Type B pancreatic cell (in vitro differentiated cells): ENCODE measurements at places on chromosomes 6 and 20.

- H3K27ac ChIP-seq: no peak overlapping the region
- no peaks in the 10 kb centered on the region for H3K36me3 ChIP-seq
- no peaks in the 10 kb centered on the region for H3K4me1 ChIP-seq
- DNase-seq: no peak
Measured at GRCh38 chr20:51196991-51197651, 174.2 kb upstream of the KCNG1 start.

DNA sequence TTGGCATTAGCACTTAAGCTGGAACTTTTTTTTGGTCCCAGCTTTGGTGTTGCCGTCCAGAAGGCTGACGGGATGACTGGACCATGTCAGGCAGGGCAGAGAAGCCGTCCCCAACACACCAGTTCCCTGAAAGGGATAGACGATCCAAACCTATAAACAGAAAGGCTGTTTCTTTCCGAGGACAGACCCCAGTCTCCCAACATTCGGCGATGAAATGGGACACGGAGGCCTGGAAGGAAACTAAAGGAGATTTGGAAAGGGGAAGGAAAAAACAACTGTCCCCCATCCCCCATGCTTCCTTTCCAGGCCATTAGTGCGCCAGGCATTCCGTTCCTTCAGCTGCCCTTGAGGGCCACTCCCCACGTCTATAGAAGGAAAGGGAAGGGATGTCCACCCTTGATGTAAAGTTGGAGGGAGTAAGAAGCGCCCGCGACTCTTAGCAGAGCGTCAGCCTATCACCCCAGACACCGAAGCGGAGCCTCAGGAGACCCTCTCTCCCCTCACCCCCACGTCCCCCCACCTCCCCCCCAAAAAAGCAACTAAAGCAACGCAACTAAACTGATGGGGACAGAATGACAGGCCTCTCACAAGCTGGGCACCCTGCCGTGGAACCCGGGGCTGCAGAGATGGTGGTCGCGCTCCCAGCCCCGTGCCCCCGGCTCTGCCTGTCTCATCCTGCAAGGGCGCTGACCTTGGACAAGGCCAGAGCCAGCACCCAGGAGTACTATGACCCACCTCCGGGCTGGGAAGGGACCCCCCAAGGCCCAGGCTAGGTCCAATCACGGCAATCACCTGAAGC, 638 bp downstream of the BLCAP start:
- H3K4me1 ChIP-seq: peaks cover 46% of the 10 kb centered on the region
- H3K27me3 ChIP-seq: no peaks in the 10 kb centered on the region
- H3K27ac ChIP-seq: peak overlapping the region; percentile 100
- no peak for DNase-seq
- peaks cover 23% of the 10 kb centered on the region for H3K36me3 ChIP-seq
- H3K4me3 ChIP-seq: peak overlapping the region; percentile 96

DNA sequence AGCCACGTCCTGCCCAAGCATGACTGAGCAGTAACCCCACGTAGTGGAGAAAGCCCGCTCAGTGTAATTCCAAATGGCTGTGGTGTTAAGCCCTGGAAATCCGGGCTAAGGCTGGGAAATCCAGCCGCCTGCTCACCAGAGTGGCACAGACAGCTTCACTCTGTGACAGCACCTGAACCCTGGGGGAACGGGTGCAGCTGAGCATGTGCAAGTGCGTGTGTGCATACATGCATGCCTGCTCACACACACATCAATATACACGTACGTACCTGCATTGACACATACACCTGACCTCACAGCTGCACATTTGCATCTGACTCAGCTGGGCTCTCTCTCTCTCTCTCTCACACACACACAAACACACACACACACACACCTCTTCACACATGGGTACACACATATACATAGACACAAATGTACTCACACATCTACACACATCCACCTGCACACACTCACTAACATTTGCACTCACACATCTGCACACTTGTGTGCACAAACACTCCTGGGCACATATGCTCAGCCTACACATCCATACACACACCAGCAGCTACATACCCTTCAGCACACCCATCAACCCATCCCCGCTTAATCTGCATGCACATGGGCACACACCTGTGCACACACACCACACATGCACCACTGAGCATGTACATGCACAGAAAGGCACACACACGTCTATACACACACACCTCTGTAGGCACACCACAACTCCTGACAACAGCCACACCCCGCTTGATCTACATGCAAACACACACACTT, 114.1 kb downstream of the GRM4 start:
- no peak overlapping the region for H3K4me3 ChIP-seq
- H3K27me3 ChIP-seq: peaks cover 10% of the 10 kb centered on the region
- peaks cover 6% of the 10 kb centered on the region for H3K4me1 ChIP-seq
- no peak for DNase-seq
- H3K27ac ChIP-seq: no peak overlapping the region

DNA sequence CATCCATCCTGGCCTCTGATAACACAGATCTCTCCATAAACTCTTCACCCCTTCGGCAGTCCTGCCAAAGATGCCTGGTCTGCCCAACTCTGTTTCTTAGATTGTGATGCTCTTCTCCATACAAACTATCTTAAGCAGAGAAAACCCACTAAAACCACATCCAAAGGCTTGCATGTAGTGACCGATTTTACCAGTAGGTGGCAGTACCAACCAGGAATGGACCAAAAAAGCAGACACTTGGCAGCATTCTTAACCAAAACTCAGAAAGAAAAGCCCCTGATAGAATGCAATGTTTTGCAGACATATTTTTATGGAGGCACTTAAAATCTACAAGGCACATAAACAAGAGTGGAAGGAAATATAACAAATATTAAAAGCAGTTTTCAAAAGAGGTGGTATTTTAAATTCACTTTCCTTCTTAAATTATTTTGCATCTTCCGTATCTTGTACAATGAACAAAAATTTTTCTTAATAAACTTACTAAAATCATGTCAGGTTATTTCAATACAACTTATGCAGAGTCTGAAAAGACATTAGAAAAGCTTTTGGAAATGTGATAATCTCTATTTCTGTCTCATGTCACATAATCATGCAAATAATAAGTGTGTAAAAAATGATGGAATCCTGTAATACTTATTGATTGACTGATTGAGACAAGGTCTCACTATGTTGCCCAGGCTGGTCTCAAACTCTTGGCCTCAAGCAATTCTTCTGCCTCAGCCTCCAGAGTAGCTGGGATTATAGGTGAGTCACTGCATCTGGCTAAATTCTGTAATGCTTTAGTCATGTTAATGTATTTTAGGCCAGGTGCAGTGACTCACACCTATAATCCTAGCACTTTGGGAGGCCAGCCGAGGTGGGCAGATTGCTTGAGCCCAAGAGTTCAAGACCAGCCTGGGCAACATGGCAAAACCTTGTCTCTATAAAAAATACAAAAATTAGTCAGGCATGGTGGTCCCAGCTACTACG, 29.4 kb downstream of the LRP11 start:
- peaks cover 9% of the 10 kb centered on the region for H3K4me1 ChIP-seq
- H3K4me3 ChIP-seq: no peak overlapping the region

- no peaks in the 10 kb centered on the region for H3K27me3 ChIP-seq
- no peaks in the 10 kb centered on the region for H3K36me3 ChIP-seq
- DNase-seq: peak; percentile 83
- peaks cover 49% of the 10 kb centered on the region for H3K4me1 ChIP-seq
Measured at GRCh38 chr20:31593221-31594001, 11.7 kb upstream of the ID1 start.

GRCh38 chr6:41523915-41524633, 22.1 kb upstream of the FOXP4 start:
- no peaks in the 10 kb centered on the region for H3K36me3 ChIP-seq
- H3K4me1 ChIP-seq: peaks cover 50% of the 10 kb centered on the region
- peak overlapping the region; percentile 62 for H3K27ac ChIP-seq
- H3K4me3 ChIP-seq: peak overlapping the region; percentile 17
- H3K27me3 ChIP-seq: peaks cover 12% of the 10 kb centered on the region

DNA sequence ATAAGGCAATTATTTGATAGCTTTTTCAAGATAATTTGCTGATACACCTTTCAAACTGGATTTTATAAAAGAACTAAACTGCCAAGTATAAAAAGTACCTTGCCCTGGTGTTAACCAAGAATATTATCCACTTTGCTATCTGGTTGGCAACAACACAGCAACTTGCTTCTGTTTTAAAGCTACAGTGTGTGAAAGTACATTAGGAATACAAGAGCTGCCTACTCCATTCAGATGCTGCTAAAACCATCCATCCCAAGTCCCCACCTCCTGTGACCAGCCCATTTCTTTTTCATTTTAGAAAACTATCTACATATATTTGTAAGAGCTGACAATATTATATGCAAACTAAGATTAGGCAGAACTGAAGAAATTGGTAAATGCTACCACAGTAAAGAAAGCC, 12.8 kb downstream of the CLDN20 start:
- H3K4me3 ChIP-seq: no peak overlapping the region
- H3K4me1 ChIP-seq: peaks cover 9% of the 10 kb centered on the region
- no peak overlapping the region for H3K27ac ChIP-seq
- H3K27me3 ChIP-seq: no peaks in the 10 kb centered on the region
- H3K36me3 ChIP-seq: peaks cover 23% of the 10 kb centered on the region
